ENCODE measurements at places on chromosomes 4 and X. TPM values are rescaled to one million over a fixed set of nuclear protein-coding genes. Genes with fewer than 3 reads are reported as not detected.

UGT8 gene
- 1.5 TPM for total RNA-seq

DNA sequence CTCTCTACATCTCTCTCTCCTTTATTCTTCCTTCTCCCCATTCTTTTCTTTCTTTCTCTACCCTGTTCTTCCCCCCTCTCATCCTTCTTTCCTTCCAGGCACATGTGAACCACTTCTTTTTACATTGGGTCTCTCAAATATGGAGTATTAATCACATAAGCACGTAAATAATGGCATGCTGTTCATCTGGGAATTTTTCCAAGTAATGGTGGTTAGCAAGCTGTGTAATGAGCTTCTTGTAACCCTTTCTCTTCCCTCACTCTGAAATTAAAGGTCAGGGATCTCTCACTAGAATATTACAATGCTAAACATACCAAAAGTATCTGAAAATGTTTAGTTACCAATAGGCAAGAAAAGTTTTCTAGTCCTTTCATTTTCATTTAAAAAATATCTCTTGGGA lies 239.9 kb upstream of the TEX13A start:
- no peak for DNase-seq

IL9R gene
- total RNA-seq: not detected

PPBP gene
- total RNA-seq: 12.4 TPM

- DNase-seq: no peak
Measured at GRCh38 chr4:41199788-41200187, 14.6 kb downstream of the APBB2 start.

DNA sequence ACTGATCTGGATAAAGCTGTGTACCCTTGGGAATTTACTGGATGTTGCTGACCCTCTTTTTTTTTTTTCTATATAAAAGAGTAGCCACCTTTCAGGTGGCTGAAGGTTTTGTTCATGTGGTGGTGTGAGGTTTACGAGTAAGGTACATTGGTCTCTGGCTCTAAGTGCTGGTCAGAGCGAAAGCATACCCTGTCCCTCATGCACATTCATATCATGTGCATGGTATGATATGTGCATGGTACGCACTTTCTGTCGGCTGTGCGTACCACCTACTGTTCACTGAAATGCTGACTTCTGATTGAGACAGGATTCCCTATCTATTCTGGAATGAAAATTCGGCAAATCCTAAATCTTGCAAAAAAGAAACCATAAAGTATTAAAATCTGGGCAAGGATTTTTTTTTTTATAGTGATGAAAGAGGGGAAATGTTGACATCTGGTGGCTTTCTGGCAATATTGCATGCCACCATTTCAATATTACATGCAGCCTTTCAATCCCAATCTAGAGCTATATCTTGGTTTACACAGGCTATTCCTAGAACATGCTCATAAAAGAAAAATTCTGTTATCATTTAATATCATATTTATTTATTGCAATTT lies 32.8 kb downstream of the FAM149A start:
- no peak for DNase-seq

DNA sequence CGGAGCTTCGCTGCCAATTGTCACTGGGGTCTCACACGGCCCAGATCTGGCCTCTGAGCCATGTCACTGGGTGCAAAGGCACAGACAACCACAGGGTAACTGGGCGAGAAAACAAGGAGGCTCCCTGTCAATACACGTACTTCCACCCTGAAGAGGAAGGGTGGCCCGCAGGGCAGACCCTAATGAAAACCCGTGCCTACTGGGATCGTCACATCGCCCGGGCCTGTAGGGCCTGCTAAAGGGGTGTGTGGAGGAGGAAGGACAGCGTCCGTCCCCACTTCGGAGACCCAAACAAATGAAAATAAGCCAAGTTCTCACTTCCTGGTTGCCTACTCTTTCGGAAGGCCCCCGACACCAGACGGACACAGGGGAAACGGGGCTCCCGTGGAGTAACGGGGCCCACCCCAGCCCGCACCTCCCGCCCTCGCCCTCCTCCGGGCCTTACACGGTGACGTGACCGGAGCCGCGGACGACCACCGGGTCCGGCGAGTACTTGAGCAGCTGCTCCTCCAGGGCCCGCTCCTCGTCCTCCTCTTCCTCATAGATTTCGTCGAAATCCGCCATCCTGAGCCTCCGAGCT lies 578 bp downstream of the CHIC2 start:
- no peak for DNase-seq

- no peak for DNase-seq
Measured at GRCh38 chr4:65589331-65589730, 81.0 kb downstream of the EPHA5 start.

- DNase-seq: no peak
Measured at GRCh38 chr4:162364651-162365050, 200.9 kb upstream of the FSTL5 start.

KCND1 gene
- total RNA-seq: 2.7 TPM

DGAT2L6 gene
- total RNA-seq: 12.4 TPM

All from skin of body (tissue), 3 donors.